ENCODE measurements at places on chromosomes 5 and 9.

DNA sequence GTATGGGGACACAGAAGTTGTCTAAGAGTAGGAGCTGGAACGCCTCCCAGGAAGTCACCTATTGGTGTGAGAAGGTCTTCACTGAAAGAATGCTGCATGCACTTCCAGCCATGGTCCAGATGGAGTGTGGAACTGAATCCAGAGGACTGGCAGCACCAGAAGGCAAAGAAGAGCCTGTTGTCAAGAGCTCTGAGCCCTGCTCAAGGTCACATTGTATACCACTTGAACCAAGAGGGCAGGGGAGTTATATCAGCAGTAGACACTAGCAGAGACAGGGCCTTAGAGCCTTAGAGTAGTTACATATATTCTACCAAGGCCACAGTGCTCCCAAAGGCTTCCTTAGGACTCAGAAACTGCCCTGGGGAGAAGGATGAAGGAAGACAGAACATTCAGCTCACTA, 130.8 kb upstream of the POC5 start:
- DNase-seq = no peak

GRCh38 chr9:127129718-127130085, 7.3 kb upstream of the ANGPTL2 start:
- no peak for DNase-seq

- no peak for DNase-seq
Measured at GRCh38 chr9:136949239-136949816, 2.7 kb upstream of the LCN12 start.

DNA sequence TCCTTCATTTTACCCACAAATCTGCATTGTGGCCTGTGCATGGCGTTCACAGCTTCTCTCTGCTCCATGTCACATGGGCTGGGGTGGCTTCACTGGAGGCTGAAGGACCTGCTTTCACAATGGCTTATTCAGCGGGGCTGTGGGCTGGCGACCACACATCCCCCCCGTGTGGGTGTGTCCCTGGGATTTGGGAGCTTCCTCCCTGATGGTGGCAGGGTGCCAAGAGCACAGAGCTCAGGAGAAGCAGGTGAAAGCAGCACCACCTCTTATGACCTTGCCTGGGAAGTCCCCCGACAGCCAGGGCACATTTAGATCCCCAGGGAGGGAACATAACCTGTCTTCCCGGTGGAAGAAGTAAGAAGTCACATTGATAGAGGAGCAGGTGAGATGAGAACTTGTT, 5.0 kb upstream of the MED10 start:
- no peak for DNase-seq

DNA sequence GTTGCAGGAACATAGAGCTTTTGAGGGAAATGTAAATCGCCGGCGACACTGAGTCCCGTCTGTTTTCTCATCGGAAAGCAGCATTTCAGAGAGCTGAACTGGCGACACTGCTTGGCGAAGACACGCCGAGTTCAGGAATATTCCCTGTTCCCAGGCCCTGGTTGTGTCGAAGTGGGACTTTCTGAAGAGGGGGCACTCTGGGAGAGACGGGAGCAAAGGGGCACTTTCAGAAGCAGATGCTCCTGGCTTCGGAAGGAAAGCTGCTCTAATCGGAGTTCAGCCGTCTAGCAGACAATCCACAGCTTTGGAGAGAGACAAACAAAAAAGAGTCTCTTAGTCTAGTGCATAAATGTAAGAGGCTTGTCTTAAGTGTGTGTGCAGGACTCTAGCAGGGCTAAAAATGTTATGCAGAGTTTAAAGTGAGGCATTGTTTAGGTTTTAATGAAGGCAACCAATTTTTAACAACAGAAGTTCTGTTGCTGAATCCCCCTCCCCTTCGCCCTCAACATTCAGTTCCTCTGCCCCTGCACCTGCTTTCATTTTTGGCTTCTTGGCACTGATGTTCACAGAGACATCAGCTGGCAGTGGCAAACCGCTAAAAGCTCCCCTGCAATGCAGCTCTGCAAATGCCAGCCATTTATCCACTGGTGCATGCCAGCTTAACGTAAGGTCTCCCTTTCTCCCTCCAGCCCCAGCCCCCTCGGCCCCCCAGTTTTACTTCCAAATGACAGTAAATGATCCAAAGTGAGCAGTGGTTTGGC, 289.5 kb upstream of the MPDZ start:
- DNase-seq = peak; percentile 23

- DNase-seq = no peak
Measured at GRCh38 chr5:143796753-143797152, 15.2 kb upstream of the HMHB1 start.

- no peak for DNase-seq
Measured at GRCh38 chr9:31745468-31745867, 639.0 kb upstream of the ACO1 start.

DNA sequence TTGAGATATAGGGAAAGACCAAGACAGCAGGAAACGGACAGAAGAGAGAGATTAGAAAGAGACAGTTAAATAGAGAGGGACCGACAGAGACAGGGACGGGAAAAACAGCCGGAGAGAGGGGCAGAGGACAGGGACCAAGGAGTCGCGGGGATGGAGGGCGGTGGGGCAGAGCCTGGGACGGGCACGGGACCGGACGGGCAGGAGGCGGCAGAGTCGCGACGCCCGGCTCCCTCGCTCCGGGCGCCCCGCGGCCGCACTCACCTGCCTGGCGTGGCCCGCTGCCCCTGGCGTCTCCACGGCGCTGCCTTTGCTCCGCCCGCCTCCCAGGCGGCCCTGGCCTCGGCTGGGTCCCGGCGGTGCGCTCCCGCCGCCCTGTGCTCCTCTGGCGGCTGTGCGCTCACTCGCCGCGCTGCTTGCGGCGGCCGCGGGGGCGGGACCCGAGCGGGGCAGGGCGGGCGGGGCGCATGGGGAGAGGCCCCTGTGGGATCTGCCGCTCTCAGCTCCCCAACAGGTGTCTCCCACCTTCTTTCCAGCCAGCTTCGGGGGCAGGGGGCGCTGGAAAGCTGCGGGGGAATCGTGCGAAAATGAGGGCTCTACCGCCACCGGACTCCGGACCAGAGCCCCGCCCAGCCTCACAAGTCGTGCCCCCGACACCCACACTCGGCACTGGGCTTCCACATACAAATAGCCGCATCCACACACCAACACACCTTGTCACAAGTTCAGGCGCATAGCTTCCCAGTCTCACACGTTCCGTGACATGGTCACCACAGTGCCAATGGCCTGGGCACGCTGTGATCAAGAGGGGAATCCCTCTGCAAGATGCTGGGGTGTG, at the start of gene ARID3C:
Gene ARID3C, minus strand, starts transcription at position 411 of the 835 bp plus-strand sequence. CDS start 1,052 bp downstream, outside the sequence.
- DNase-seq = no peak

GRCh38 chr9:70630971-70631370, 216.5 kb upstream of the KLF9 start:
- no peak for DNase-seq

GRCh38 chr9:92947268-92948037, at the start of gene FGD3:
FGD3 (plus strand) TSS chr9:92947523; CDS start chr9:92976257, 28,734 bp downstream.
- no peak for DNase-seq

DNA sequence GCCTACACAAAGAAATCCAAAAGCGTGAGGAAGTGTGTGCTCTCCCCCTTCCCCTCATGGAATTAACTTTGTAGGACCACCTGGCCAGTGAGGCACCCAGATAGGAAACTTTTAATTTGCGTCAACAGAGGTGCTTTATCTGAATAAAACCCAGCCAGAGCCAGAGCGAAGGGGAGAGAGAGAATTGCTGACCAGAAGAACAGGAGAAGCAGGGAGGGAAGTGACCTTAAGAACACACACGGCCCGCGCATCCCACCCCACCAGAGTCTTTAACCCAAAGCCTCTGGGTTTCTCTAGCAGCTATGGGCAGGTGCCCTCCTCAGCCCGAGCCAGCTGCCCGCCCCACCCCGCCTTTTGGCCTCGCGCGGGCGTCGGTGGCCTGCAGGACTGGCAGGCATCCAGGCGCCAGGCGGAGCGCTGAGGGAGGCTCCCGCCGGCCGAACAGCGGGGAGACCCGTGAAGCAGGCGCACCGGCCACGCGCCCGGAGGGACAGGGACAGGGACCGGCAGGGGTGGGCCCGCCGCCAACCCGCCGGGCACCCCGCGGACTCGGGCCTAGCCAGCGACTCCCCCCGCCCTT, 580 bp downstream of the ERAP1 start:
- peak; percentile 61 for DNase-seq

- DNase-seq = peak; percentile 29
Measured at GRCh38 chr9:88694625-88695024, 159.6 kb downstream of the NXNL2 start.

DNA sequence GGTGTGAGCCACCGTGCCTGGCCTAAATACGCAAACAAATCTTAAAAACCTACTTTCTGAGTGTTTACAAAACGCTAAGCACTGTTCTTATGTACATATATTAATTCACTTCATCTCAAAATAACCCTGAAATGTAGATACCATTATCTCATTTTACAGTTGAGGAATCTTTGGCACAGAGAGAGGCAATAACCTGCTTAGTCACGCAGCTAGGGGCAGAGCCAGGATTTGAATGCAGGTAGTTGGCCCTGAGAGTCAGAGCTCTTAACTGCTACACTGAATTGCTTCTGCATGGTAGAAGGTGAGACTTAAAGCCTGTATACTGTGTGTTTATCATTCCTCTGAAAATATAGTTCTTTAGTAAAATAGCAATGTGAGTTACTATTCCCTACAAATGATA, 21.9 kb downstream of the ARHGEF37 start:
- DNase-seq = no peak

GRCh38 chr5:56950626-56951125, 1.2 kb downstream of the MIER3 start:
- DNase-seq = peak; percentile 46

- DNase-seq = peak; percentile 44
Measured at GRCh38 chr5:80254767-80255430, 949 bp downstream of the SERINC5 start.

DNA sequence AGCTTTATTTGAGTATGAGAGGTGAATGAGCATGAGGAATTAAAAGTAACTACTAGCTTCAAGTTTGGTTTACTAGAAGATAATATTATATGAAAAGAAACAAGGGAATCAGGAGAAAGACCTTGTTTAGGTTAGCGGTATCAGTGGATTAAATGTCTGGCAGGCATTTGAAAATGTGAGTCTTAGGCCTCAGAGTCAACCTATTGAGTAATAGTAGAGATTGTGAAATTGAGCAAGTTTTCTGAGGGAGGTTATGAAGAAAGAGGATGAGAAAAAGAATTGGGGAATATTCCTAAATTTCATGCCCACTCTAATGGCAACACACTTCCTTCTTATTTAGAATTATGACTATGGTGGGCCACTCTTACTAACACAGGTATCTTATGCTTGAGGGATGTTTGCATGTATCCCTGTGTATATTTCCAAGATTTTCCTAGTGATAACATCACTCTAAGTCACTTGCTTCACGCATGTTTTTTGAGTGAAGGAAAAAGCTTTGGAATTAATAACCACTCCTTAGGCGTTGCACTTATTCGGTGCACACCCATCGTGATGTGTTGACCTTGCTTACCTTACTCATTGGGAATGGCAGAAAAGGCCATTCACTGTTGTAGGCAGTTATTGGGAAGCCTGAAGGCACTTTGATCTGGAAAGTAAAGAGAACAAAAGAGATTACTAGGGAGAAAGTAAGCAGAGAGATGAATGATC, 8.2 kb upstream of the ELL2 start:
- no peak for DNase-seq

DNA sequence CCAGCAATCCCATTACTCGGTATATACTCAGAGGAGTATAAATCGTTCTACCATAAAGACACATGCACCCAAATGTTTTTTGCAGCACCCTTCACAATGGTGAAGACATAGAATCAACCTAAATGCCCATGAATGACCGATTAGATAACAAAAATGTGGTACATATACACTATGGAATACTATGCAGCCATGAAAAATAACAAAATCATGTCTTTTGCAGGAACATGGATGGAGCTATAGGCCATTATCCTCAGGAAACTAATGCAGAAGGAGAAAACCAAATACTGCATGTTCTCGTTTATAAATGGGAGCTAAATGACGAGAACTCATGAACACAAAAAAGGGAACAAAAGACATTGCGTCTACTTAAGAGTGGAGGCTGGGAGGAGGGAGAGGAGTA, 114.5 kb downstream of the HTR4 start:
- DNase-seq = no peak

- DNase-seq = no peak
Measured at GRCh38 chr9:13971966-13972655, 341.8 kb downstream of the NFIB start.

- no peak for DNase-seq
Measured at GRCh38 chr5:108278285-108279240, 103.3 kb downstream of the FBXL17 start.

- no peak for DNase-seq
Measured at GRCh38 chr5:109656829-109657228, 32.9 kb upstream of the MAN2A1 start.

GRCh38 chr9:79798450-79798849, 226.7 kb downstream of the TLE4 start:
- no peak for DNase-seq

DNA sequence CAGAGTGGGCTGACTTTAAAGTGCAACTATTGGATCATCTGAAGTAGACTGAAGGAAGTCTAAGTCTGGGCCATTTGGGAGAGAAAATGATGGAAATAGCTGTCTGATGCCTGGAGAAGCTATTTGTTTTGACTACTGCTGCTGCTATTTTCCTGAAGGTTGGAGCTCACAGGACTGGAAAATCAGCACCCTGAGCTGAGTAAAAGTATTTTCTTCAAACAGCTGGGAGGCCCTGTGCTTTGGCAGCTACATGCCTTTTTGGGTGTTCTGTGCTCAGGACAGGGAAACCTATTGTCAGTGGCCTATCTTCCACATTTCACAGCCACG, 302.6 kb downstream of the ENC1 start:
- DNase-seq = no peak

DNA sequence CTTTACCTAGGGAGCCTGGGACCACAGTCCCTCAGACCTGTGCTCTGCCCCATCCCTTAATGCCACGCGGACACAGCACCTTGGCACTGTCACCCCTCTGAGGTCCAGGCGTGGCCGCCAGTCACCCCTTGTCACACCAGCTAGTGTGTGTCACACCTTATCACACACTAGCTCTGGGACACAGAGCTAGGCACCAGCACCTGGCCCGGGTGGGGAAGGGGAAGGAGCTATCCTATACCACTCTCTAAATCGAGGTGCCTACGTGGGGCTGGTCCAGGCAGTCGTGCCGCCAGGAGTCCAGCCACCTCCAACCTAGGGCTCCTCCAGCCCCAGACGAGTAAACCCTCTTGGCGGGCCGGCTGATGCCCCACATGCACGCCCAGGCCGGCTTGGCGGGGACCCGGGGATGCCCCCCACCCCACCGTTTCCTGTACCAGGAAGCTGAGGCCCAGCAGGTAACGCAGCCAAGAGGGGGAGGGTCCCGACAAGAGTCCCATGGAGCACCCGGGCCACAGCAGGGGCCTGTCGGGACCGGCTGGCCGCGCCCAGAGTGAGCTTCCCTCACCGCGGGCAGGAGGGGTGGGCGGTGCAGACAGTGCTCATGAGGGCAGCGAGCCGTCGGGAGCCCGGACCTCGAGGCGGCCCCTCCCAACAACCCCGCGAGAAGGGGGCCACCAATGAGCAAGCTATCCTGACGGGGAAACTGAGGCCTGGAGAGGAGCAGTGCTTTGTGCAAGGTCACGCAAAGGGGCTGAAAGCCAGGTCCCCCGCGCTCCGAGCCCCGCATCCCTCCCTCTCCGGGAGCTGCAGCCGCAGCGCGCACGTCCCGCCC, 550 bp downstream of the CORO2A start:
- peak; percentile 5 for DNase-seq

Measured in occipital lobe (tissue), 3 donors.